Brain microvascular endothelial cell (primary cell): ENCODE measurements at places on chromosomes 5 and 9.

DNA sequence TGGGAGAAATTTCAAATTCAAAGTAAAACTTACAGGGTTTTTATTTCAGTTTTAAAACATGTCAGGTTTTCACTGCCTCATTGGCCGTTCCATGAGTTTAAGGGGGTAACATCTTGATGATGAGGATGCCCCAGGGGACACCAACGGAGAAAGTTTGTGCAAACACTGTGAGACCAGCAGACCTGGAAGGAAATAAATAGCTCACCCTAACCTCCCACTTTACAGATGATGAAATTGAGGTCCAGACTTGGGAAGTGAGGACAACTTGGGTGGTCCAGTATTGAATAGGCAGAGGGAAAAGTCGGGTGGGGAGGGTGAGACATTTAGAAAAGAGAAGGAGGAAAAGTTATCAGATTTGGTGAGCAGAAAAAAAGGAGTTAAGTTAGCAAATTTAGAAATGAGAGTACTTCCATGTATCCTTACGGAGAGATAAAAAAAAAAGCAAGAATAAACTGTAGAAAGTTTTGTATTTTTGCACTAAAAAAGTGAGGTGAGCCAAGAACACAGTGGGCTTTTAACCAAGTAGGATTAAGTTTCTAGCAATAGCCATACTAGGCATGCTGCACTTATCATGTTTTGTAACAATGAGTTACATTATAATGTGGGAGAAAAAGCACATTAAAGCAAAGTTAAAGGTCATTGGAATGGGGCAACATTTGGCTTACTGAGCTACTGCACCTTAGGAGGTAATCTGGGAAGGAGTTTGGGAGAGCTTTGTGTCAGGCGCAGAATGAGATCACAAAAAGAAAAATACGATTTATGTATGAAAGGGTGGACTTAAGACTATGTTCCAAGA lies 125.1 kb downstream of the GAS1 start:
- no peak for DNase-seq

DNA sequence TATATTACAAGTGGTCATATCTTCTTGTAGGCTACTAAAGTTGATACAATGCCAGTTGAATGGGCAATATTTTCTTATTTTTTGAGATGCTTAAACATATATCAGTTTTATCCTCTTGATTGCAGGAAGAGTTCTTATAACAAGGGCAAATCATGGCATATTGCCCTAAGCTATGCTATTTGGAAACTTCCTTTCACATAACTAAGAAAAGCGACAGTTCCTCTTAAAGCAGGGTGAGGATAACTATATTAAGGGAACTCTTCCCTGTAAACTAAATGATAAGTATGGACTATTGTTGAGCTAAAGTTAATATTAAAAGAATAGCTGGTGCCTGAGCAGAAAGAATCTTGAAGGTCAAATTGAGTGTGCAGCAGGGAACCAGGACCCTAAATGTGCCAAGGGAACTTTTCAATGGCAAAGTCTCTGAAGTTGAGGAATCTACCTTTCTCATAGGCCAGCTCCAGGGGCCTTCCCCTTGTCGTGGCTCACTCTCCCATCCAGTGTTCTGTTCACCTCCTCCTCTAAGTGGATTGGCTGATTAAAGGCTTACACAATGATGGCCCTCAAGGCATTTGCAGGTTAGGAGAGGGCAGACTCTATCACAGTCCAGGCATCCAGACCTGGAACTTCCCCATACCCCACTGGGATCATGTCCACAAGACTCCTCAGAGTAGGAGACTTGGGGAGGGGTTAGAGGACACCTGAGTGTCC lies 26.8 kb downstream of the FYB1 start:
- no peak for DNase-seq

- DNase-seq: peak; percentile 20
These were observed 10.1 kb downstream of the TMEM252 start for GRCh38 chr9:68530618-68531017.

DNA sequence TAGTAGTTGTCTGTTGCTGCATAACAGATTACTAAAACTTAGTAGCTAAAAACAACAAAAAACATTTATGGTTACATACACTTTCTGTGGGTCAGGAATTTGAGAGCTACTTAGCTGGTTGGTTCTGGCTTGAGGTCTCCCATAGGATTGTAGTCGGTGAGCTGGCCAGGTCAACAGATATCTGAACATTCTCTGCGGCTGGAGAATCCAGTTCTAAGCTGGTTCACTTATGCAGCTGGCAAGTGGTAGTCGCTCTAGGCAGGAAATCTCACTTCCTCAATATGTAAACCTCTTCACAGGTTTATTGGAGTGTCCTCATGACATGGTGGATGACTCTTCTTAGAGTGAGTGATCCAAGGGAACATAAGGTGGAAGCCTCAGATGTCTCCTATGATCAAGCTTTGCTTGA lies 65.7 kb upstream of the TNFAIP8 start:
- peak; percentile 20 for DNase-seq

DNA sequence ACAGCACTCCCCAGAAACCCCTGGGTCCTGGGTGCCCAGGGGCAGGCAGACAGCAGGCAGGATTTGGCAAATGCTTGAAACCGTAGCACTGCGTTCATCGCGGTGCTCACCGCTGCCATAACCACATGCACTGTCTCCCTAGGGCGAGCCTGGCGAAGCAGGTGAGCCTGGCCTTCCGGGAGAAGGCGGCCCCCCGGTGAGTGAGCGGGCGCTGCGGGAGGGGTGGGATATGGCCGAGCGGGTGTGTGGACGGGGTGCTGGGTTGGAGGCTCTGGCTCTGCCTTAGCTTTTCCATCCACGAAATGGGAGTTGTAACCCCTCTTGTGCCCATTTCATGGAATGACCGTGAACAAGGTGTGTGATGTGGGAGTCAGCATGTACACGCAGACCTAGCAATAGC lies 66.8 kb upstream of the FCN2 start:
- DNase-seq: no peak

GRCh38 chr5:82924226-82925060 lies 152.8 kb downstream of the TMEM167A start:
- DNase-seq: no peak

GRCh38 chr9:2742214-2742613 lies 24.9 kb downstream of the KCNV2 start:
- no peak for DNase-seq

GRCh38 chr5:78526049-78526525 lies 122.5 kb downstream of the LHFPL2 start:
- peak; percentile 83 for DNase-seq

DNA sequence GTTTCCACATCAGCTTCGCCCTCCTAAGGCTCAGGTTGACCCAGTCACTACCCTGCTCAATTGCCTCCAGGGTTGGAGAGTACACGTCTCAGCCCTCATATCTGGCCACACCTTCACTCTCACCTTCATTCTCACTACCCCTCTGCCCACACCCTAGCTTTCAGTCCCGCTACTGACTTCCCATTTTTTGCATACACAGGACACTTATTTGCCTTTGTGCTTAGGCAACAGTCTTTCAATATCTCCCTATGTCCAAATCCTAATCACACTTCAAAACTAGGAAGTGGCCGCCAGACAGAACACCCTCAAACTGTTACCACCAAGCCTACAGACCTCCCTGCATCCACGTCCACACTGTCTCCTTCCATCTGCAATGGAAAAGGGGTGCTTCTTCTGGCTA lies 10.9 kb downstream of the MCTP1 start:
- no peak for DNase-seq

GRCh38 chr5:55860288-55860687 lies 9.1 kb downstream of the IL31RA start:
- DNase-seq: no peak

DNA sequence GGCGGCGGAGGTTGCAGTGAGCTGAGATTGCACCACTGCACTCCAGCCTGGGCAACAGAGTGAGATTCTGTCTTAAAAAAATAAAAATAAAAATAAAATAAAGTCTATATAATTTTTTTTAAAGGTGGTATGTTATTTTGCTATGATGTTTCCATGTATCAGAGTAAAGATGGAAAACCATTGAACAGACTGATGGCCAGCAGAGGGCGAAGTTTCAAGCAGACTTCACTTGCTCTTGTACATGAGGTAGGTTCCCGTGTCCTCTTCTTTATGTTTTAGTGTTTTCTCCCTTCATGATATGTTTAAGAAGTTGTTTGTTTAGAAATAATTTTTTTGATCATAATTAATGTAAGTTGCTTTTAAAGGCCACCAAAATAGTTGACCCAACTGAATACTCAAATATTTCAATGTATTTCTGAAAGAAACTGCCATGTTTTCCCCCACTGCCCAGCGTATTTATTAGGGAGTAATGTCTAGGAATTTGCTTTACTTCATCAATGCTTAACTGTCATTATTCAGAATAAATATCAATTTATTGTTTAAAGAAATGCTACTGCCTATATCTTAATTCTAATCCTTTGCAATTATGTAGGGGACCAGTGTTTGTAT lies 146.4 kb downstream of the HACD4 start:
- peak; percentile 60 for DNase-seq

DNA sequence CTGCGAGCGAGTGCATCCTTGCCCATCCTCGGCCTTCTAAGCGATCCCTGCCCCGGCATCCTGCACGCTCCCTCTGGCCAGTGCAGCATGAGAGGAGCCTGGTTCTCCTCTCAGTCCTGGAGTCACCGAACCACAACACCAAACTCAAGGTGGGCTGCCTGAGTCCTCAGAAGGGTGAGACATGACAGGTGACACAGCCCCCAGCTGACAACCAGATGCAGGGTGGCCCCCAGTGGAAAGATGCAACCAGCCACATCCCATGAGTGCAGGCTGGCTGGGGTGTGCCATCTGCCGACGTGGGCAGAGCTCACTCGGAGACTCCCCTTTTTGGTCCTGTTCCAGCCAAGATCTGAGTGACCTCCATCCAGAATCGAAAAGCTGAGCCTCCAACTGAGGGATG lies 58.4 kb downstream of the COL23A1 start:
- no peak for DNase-seq

DNA sequence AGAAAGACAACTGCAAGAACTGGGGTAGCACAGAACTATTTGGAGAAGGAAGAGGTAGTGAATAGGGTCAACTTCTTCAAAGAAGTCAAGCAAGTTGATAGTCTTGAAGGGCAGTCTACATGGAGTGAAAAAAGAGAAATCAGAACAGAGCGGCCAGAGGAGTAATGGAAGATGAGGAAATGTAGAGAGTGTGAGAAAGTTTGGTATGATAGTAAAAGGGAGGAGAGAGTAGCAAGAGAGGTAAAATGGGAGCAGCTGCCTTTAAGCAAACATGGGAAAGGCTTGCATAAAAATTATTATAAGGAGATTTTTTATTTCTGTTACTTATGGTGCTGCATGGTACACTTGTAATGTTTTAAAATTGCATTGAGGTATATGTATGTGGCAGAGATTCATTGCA lies 6.8 kb downstream of the ITGA2 start:
- no peak for DNase-seq

GRCh38 chr5:169702693-169703481 lies 65.8 kb downstream of the DOCK2 start:
- DNase-seq: no peak
